ENCODE measurements at places on chromosomes 2 and 18.

DNA sequence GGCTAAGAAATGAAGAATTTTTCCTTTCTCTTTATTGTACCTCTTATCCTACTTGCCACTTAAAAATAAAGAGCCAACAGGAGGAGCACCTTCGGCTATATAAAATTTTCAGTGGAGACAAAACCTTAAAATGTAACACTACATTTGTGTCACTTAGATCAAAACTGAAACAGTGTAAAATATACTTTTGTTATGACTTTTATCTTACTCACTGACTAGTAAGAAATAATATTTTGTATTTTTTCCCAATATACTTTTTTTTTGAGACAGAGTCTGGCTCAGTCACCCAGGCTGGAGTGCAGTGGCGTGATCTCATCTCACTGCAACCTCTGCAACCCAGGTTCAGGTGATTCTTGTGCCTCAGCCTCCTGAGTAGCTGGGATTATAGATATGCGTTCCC lies 28.3 kb downstream of the KCNJ13 start:
- no peak for DNase-seq

GRCh38 chr2:105760639-105761337 lies 16.1 kb downstream of the NCK2 start:
- no peak for DNase-seq

DNA sequence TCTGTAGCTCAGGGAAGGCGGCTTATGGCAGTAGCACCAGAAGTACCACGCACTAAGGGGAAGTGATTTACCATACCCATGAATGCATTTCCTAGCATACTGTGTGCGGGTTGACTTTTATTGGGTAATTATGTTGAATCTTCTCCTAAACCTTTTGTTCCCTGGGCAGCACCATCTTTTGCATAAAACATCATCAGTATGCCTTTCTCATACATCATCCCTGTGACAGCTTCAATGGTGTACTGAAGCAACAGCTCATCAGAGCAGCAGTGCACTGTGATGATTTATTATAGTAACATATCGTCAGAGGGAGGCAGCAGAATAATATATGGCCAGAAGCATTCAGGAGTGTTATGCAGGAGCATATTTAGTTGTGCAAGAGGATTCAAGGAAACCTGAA lies 204.9 kb downstream of the CDH7 start:
- DNase-seq = no peak

DNA sequence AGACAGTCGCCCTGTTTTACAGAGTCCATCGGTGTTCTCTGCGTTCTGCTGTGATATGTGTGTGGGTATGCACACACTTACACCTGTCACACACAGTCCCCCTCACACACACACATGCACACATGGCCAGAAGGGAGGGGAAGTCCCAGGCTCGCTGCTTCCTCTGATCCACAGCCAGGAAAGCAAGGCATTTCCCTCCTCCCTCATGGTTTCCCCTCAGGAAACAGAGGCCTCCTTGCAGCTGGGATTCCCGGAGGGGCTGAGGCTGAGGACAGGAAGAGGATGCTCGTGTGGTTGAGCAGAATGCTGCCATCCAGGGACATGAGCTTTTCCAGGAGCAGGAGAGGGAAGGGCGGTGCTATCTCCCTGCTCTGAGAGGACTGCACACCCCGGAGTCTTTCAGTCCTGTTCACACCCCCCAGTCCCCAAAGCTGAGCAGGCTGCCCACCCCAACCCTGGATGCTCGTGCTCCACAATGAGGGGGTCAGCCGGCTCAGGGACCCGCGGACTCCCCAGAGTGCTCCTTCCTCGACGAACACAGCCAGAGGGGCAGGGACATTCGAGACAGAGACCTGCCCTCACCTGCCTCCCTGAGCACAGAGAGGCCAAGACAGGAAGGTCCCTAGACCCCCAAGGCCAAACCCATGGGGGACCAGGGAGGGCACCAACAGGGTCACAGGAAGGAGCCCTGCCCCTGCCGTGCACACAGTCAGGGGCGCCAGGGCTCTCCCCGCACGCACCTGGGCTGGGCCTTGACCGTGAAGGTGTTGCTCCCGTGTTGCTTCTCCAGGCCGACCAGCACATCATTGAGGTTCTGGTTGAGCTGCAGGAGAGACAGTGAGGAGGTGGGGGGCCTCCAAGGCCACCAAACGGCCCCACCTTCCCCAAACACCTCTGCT lies 45.3 kb downstream of the BIN1 start:
- DNase-seq = no peak

DNA sequence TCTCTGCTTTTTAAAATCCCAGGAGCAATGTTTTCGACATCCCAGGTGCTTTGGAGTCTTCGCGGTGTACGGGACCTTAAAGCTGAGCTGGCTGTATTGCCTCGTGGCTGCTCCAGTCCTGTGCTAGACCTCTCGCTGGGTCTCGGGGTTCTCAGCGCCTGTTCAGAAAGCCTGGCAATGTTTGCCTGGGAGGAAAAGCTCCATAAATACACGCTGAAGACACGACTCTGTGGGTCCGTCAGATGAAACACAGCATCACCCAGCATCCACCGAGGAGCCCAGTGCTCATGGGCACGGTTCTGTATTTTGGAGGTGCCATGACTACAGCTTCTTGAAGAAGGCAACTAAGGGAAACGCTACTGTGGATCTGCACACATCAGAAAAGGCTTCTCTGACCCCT lies 21.6 kb downstream of the MBP start:
- no peak for DNase-seq

- no peak for DNase-seq
These were observed 6.6 kb downstream of the NMUR1 start for GRCh38 chr2:231523451-231524285.

- no peak for DNase-seq
These were observed 214.4 kb upstream of the LRATD1 start for GRCh38 chr2:14418115-14418514.

- DNase-seq = no peak
These were observed 62.0 kb downstream of the IKZF2 start for GRCh38 chr2:213089438-213089837.

GRCh38 chr2:10123281-10123680 lies 742 bp downstream of the RRM2 start:
- no peak for DNase-seq

GRCh38 chr18:67041334-67041733 lies 437.4 kb upstream of the CDH19 start:
- DNase-seq = no peak

DNA sequence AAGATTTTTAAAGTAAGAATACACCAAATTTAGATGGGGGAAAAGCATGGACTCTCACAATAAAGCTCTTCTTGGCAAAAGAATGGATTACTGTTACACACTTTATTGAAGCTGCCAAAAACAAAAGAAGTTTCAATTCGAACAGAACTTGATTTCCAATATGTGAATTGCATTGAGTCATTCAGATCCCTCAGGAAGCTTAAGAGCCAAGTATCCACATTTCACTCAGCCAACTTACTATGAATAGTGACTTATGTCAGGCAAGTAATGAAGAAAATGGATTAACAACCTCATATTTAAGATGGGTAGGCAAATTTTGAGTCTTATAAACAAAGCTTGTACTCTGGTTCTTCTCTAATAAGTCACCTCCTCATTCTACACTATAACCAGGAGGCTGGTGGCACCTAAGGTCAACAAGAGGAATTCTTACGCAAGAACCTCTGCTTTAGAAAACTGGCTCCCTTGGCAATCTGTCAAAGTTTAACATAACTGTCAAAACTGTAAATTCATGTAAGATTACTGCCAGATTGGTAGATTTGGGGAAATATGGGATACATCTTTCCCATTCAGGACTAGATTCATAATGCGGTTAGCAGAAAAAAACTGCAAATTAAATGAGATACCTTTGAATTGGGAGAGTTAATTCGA lies 6.0 kb downstream of the HADHA start:
- DNase-seq = no peak

- no peak for DNase-seq
These were observed 458.6 kb downstream of the EIPR1 start for GRCh38 chr2:2919026-2919425.

DNA sequence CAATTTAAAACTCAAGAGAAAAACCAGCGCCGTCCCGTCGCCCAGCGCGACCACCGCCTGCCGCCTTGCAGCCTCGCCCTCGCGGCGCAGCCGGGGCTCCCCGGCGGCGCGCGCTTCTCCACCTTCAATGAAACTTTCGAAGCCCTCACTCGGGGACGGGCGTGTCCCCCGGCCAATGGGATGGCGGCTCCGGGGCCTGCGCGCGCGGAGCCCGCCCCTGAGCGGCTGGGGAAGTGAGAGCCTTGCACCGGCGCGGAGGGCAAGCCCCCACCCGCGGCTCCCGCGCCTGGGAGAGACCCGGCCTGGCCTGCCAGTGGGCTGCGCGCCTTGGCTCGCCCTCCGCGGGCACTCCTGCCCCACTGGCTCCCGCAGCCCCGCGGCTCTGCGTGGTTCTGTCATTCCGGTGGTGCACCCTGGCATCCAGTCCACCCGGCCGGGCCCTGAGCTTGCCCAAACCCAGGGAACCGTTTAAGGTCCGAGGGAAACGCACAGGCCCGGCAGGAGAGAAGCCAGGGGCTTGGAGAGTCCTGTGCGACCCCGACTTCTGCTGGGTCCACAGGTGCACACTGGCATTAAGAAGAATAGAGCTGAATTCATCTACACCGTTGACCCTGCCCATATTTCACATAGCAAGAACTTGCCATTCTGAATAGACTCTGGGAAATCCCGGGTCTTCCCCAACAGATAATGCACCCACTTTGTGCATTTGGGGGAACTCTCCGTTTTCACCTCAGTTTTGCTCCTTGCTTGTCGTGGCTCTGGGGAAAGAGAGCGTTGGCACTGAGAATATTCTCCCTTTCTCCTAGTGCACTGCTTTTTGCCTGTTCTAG lies at the start of gene PIEZO2:
PIEZO2 (minus strand) TSS at position 129 of the 830 bp plus-strand sequence. CDS start 981 bp downstream, outside the sequence.
- no peak for DNase-seq
